ENCODE measurements at places on chromosomes 7 and 10.

DNA sequence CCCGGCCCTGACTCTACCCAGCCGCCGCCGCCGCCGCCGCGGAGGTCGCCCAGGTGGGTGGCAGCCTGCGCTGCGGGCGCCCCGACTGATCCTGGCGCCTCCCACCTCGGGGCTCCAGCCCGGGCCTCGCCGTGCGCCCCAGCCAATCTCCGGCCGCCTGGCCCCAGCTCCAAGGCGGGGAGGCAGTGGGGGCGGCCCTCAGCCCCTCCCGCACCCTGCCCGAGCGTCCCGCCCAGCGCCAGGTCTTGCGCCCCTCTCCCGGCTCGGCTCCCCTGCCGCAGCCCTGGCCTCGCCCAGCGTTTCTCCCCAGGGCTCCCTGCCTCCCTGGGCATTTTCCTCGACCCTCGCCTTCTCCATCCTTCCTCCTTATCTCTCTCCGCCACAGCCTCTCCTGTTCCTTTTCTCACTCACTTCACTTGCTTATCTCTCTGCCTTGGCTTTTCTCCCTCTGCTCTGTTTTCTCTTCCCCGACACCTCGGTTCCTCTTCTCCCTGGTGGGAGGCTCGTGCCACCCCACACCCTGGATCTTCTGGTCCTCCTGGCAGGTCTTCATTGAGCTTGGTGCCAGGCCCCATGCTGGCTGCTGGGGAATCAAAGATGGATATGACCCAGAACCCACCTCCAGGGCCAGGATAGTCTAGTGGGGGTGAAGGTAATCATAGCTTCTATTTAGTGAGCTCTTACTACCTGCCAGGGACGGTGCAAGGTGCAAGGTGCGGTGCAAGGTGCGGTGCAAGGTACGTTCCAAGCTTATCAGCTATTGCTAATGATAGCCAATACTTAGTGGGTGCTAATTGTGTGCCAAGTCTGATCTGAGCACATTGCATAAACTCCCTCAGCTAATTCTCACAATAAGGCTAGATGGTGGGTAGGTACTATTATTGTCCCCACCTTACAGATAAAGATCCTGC, at the start of gene SFRP5:
TSS of gene SFRP5 (minus strand) at position 87 of the 911 bp plus-strand sequence. CDS start 166 bp downstream, outside the sequence.
- no peak for DNase-seq

DNA sequence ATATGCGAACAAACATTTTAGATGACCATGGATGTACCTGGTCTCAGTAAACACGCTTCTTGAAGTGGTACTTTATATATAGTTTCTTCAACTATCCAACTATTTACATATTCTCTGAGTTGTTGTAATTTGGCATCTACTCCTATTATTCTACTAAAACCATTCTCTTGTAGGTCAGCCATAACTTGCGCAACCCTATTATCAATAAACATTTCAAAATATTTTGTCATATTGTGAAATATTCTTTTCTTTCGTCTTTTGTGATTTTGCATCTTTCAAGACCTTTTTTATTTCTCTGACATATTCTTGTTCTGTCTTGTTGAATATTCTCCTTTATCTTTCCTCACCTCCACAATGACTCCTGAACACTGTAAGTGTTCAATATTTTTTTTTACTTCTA, 753.3 kb downstream of the NXPH1 start:
- DNase-seq, result no peak

DNA sequence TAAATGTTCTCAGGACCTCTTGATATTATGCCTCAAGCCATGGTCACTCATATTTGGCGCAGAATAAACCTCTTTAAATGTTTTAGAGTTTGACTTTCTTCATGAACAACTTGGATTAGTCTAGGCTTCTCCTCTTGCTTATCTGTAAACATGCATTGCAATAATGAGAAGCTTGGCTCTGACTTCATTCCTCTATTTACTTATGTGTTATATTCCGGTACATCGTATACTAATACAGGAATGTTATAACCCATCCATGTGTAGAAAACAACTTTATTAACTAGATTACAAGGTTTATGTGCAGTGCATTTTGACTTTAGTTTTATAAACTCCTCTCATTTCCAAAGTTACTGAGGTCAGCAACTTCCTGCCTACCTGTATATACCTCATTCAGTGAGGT, 944.3 kb upstream of the GHITM start:
- DNase-seq, result no peak

- DNase-seq, result no peak
Measured at GRCh38 chr7:135723411-135723810, 4.6 kb downstream of the SLC13A4 start.

- DNase-seq, result no peak
Measured at GRCh38 chr7:97446361-97446760, 285.5 kb upstream of the TAC1 start.
